ENCODE measurements at places on chromosomes 5 and 9.

DNA sequence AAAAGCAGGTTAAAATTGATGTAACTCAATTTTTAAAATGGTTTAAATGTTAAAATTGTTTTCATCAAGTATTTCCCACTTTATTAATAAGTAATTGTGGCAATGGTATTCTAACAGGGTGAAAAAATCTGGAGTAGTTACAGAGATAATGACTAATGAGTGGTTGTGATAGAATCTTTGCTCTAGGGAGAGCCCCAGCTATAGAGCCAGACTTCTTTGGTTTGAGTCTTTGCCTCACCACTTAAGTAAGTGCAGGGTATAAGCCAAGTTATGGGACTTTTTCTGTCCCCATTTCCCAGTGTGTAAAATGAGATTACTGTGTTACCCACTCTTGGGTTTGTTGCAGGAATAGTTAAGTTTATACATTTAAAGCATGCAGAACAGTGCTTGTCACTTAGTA is 158.1 kb downstream of the FER start:
- no peak for DNase-seq

DNA sequence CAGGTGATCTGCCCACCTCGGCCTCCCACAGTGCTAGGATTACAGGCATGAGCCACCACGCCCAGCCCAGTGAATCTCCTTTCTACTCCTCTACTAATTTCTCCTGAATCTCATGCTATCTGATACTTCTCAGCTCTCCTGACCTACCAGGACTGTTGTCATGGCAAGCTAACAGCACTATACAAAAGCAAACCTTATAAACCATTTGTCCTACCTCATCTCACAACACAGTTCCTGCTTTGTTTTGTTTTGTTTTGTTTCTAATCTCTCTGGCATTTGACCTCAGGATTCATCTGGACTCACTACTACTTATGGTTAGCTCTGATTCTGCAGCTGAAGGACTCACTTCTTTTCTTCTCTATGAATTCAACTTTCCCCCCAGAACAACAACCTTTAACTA is 734.8 kb downstream of the TLE1 start:
- DNase-seq = no peak

- no peak for DNase-seq
Measured at GRCh38 chr5:43033841-43034590, 6.1 kb downstream of the ANXA2R start.

DNA sequence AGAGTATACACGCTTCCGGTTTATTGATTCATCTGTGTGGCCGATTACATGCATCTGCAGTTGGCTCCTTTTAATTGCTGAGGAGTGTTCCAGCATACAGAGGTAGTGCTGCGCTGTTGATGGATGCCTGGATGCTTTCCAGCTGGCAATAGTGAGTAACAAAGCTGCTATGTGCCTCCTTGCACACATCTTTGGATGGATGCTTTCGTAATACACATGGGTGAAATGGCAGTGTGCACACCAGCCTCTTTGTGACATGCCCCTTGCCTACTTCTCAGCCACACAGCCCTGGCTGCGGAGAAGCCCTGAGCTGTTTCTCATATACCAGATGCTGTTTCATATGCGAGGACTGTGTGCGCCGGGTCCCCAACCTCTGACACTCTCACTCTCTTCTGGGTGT is 151.0 kb downstream of the GADD45G start:
- DNase-seq = no peak

- DNase-seq = no peak
Measured at GRCh38 chr9:92887880-92888338, 10.1 kb upstream of the ZNF484 start.

GRCh38 chr5:149133795-149134777 is 7.2 kb upstream of the ABLIM3 start:
- no peak for DNase-seq

GRCh38 chr5:58077416-58077815 is 382.5 kb downstream of the PLK2 start:
- DNase-seq = no peak

GRCh38 chr5:31809050-31809870 is 170.3 kb downstream of the PDZD2 start:
- DNase-seq = no peak

DNA sequence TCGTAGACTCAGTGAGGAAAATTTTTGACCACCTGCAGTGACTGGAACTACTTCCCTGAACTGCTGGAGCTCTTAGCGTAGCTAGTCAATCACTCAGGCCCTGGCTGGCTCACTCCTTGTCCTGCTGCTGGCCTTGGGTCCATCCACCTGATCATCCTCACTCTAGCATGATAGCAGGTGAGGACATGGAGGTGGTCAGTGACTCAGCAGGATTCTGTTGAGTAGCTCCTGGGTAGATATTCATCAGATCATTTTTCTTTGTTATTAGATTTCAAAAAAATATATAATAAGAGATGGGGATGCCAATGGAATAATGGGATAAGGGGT is 25.0 kb upstream of the SEMA4D start:
- no peak for DNase-seq

GRCh38 chr5:135032999-135033861 is 798 bp downstream of the PITX1 start:
- no peak for DNase-seq

GRCh38 chr5:124919747-124920525 is 173.5 kb upstream of the ZNF608 start:
- no peak for DNase-seq

- no peak for DNase-seq
Measured at GRCh38 chr9:74674077-74674476, 176.9 kb downstream of the RORB start.

DNA sequence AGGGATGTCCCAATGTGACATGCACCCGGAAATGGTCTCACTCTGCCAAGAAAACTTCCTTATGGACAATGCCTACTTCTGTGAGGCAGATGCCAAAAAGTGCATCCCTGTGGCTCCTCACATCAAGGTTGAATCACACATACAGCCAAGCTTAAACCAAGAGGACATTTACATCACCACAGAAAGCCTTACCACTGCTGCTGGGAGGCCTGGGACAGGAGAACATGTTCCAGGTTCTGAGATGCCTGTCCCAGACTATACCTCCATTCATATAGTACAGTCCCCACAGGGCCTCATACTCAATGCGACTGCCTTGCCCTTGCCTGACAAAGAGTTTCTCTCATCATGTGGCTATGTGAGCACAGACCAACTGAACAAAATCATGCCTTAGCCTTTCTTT is 37.6 kb upstream of the CCDC152 start:
- DNase-seq = no peak

- DNase-seq = no peak
Measured at GRCh38 chr9:20684875-20685696, 1.0 kb downstream of the FOCAD start.

DNA sequence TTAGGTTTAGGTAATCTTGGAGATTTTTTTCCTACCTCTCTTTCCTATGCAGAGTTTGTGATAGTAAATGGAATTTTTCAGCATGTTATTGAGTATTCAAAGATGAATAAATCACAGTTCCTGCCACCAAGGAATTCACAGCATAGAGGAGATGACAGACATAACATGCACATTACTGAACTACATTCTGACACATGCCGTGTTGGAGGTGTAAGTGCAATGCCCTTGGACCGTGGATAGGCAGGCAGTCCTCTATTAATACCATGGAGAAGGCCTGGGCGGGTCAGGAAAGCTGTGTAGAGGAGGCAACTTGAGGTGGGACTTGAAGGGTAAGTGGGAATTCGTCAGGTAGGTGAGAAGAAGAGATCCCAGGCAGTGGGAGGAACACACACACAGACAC is 43.9 kb downstream of the MCCC2 start:
- DNase-seq = no peak

GRCh38 chr9:7273575-7273974 is 515.8 kb downstream of the KDM4C start:
- no peak for DNase-seq

GRCh38 chr9:14445946-14446345 is 132.0 kb upstream of the NFIB start:
- no peak for DNase-seq
